Activated CD8-positive, alpha-beta memory T cell treated with anti-CD3 and anti-CD28 coated beads for 4 hours (primary cell): ENCODE measurements at places on chromosomes 5 and 9.

DNA sequence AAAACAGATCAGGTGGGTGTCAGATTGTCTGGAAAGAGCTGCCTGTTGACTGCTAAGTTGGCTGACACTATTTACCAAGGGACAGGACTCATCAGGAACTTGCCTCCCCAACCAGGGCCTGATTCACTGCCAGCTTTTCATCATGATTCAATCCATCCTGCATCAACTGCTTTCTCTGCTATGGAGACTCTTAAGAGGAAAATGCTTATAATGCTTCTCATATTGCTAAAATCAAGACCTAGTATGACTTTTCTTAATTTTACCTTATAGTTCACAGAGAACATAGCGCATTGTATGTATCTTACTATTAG is 21.3 kb downstream of the HTR4 start:
- no peak for DNase-seq

- no peak for DNase-seq
These were observed 19.1 kb downstream of the EEIG1 start for GRCh38 chr9:127961613-127962155.

GRCh38 chr5:134460551-134460950 is 48.9 kb upstream of the CDKN2AIPNL start:
- no peak for DNase-seq

DNA sequence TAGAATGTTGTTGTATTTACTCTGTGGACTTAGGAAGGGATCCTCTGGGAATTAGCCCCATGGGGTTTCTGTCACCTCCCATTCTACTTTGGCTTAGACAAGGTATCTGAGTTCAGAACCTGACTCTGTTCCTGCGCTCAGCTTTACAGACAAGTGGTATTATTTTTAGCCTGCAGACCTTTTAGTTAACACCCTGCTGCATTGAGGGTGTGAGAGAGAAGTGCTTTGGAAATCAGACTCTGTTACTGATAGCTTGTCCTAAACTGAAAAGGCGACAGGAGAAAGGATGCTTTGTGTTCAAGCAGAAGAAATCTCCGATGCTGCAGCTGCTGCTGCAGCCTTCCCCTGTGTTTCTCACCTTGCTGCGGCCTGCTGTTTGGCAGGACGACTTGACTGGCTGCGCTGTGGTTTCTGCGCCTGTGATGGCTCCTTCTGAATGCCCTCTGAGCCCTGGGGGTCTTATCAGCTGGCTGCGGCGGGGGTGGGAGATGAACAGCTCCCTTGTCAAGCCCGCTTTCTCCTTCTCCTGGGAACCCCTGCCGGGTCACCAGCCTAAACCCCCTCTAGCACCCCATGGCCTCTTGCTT is 61.9 kb downstream of the PGM5 start:
- no peak for DNase-seq
